ENCODE measurements at places on chromosomes 1 and 21.
A peak's percentile ranks its signal among the peaks of the same experiment; 100 is the strongest.

- DNase-seq, result no peak
Observed at GRCh38 chr1:8118031-8118451, 91.9 kb upstream of the ERRFI1 start.

DNA sequence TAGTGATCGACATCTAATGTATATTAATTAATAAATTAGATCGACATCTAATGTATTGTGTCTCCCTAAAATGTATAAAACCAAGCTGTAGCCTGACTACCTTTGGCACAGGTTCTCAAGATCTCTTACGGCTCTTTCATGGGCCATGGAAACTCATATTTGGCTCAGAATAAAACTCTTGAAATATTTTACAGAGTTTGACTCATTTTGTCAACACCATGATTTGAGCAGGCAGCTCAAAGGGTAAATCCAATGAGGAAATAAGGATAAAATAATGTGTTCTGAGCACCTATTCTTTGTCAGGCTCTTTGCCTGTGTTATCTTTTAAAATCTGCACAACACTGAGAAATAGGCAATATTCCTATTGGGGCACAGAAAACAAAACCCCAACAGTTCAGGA lies 223.4 kb upstream of the DUSP10 start:
- DNase-seq, result no peak

DNA sequence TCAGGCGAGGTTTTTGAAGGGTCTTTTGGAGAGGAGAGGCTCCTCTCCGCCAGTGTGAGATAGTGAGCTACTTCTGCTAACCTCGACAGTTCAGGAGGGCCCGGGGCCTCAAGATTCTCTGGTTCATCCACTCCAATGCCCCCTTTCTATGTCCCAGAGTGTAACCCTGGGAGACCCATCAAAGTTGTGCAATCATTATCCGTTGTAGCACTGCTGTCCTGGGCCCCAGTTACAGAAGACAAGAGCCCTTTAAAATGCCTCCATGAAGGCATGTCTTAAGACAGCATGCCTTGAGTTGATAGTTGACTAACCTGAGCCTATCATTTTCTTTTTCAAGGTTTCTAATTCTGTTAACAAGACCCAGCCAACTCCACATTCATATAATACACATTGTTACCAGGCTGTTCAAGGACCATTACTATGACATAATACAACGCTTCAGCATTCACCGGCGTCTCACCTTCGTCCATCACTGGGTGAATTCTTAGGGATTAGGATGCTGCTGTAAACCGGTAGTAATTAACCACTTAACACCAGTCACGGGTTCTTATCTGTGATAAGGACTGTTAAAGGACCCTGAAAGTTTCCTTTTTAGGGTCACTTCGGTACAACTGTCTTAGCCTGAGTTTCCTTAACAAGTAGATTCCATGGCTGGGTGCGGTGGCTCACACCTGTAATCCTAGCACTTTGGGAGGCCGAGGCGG lies 37.4 kb upstream of the CDC42BPA start:
- no peak for DNase-seq

DNA sequence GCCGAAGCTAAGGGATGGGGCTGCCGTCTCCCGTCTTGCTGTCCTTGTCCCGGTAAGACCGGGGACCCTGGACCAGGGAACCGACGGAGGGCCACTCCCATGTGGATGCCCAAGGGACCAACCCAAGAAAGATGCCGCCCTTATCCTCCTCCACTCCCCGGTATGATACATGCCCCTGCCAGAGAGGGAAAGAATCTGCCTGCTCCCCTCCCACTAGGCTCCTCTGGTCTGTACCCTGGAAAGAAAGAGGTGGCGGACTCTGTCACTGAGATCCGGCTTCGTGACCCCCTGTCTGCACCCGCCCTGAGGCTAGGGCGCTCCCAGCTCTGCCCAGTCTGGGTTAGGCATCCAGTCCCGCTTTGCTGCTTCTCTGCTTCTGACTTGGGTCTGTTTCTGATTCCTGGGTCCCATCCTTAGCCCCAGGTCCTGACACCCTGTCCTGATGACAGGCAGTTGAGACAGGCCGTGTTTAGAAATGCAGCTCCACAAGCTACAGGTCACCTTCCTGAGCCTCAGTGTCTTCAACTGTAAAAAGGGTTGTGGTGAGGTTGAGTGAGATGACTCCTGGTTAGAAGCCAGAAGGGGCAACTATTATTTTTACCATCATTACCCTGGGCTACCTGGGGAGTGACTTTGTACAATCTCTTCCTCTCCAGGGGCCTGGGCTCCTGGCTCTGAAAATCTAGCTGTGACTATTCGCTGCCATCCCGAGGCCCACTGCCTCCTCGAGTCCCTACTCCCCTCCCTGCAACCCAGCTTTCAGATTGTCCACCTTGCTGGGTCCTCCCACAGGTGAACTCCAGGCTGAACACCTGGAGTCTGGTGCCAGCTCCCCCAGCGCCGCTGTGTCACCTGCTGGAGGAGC lies 3.7 kb downstream of the MATN1 start:
- no peak for DNase-seq

DNA sequence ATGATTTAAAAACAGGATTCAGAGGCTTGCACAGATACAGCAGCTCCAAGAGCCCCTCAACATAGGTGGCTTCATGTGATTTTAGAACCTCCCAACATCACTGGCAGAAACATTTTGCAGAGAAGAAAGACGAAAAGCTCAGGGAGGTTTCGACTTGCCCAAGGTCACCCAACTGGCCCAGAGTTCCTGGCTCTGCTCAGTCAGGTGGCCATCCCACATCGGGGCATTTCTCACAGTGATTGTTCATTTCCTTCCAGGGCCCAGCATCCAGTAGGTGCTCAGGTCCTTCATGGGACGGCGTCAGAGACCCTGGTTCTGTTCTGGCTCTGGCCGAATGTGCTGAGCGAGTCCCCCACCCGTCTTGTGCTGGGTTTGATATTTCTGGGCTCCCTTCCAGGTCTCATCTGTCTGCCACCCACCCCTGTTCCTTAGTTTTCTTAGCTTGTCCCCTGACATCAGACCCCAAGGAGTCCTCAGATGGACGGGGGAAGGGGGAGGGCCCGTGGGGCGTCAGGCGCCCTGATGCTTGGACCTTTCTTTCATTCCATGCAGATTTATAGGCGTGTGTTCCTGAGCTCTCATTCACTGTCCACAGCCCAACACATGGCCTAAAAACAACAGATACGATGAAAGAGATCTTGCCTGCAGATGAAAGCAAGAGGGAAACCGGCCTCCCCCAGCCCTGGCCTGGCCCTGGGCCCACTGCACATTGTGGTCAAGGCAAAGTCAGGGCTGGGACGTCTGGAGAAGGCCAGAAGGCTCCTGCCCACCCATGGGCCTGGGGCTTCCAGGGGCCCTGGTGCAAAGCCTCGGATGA lies 123.1 kb upstream of the ZBTB40 start:
- no peak for DNase-seq

DNA sequence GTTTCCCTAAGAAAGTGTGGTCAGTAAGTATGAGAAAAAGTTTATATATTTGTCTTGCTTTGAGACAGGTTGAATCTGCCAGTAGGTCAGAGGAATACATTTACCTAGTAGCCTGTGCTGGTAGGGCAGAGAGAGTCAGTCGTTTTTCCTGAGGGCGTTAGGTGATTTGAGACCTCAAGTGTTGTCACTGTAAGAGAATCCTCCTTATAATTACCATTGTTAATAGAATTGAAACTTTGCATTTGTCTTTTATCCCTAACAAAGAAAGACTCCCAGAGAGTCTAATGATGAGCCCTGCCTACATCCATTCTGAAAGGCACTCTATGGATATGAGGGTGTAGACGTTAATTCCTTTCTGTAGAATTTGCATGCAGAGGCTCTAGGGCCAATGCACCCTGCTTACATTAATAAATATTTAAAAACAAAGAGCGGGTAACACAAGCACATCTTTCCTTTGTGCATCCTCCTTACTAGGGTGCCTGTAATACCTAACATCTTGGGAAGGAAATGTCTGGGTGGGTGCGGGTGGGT lies 16.4 kb downstream of the PBX1 start:
- DNase-seq, result no peak

GRCh38 chr1:7380712-7381111 lies 390.4 kb upstream of the VAMP3 start:
- DNase-seq, result no peak

- DNase-seq, result no peak
Observed at GRCh38 chr1:25587290-25587689, 29.3 kb upstream of the MAN1C1 start.

GRCh38 chr1:179935909-179936496 lies 18.6 kb upstream of the CEP350 start:
- no peak for DNase-seq

DNA sequence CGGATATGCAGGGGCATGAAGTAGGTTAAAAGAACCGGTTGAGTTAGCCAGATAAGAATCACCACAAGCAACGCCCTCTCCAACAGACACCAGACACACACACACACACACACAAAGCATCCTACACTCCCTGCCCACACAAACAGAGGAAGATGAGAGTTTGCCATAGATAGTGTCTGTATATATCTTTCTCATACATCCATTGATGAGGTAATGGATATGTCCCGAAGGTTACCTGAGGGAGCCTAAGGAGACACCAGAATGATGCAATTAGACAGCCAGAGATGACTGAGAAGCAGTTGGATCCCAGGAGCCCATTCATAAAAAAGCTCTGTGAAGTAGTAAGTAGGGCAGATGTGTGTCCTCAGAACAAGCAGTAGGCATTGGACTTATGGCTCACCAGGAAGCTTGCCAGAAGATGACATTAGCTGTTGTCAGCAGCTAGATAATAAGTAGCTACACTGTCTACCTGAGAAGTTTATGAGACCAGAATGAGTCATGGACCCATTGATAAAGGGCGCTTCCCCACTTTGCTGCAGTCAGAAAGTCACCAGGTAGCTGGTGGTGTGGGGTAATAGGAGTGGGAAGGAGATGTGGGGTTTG lies 247.0 kb downstream of the KCNT2 start:
- no peak for DNase-seq

- DNase-seq, result peak; percentile 25
Observed at GRCh38 chr1:114152508-114153260, 985 bp downstream of the SYT6 start.

DNA sequence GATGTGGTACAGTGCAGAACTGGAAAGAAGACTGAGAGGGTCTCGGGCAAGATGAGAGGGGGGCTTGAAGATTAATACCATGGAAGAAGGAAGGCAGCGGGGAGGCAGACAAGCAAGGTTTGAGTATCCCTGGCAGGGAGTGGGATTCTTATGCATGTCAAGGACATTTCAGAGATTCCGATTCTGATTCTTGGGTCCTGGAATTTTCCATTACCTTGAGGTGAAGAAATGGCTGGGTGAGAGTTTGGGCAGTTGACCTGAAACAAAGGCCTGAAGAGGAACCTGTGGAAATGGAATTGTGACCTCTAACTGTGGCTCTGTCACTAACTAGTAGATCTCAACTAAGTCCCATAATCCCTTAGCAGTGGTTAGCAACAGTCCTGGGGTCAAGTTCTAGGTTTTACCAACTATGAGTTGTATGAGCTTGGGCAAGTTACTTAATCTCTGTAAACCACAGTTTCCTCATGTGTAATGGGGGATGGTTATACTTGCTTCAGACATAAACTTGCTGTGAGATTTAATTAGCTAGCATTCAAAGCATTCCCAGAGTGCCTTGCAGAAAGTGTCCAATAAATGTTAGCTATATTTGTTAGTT lies 8.6 kb upstream of the ACTN2 start:
- peak; percentile 75 for DNase-seq

DNA sequence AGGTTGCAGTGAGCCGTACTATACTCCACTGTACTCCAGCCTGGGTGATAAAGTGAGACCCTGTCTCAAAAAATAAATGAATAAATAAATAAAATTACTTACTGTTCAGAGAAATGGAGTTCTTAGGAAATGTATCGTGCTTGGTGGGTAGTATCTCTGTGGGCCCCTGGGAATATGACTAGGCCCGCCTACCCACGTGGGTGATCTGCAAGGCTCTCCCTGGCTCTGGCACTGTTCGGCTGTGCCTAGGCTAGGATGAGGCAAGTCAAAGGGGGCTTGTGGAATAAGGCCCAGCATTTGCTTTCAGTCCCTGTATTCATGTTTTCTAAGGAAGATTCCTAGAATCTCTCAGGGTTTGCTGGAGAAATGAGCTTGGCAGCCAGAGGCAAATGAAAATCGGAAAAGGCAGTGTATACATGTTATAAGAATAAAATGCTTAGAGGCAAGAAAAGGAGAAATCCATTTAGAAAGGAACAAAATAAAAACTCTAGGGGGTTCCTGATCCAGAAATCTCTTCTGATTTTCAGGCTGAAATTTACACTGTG lies 4.5 kb upstream of the CSRP1 start:
- DNase-seq, result no peak

DNA sequence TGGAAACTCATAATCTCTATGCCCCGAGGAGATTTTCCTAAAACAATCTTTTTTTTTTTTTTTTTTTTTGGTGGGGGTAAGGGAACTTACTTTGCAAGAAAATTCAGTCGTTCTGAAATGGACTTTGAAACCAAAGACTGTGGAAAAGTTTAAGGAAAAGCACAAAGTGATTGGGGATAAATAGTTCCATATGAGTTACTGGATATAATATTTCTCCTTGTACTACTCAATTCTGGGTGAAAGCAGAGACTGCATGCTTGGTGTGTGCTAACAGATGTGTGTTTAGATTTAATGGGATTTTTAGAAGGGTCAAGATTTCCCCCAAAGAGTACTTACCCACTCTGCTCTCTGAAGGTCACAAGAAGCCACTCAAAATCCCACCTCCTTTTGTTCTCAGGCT lies 204.9 kb upstream of the USP24 start:
- no peak for DNase-seq

DNA sequence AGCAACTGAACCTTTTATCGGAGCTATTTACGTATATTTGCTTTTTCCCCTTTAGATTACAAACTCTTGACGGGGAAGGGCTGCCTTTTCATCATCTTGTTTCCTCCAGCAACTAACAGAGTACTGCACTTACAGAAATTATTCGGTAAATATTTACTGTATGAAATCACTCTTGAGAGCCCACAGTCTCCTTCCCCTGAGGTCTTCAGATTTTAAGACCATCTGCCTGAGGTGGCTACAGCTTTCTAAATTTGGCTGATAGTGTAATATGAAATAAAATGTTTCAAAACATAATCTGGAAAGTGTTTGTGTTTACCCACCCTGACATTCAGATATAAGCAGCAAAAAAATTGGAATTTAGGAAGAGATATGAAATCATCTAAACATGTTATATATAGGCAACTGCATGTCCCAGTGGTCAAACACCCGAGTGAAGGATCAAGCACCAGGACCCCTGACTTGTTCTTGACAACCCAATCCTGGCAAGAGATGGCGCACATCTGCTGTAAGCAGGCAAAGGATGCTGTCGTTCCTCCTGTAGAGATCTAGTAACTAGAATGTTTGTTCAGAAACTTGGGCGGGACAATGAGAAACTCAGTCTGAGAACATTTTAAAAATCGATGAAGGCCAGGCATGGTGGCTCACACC lies 60.9 kb downstream of the SIPA1L2 start:
- DNase-seq, result no peak

DNA sequence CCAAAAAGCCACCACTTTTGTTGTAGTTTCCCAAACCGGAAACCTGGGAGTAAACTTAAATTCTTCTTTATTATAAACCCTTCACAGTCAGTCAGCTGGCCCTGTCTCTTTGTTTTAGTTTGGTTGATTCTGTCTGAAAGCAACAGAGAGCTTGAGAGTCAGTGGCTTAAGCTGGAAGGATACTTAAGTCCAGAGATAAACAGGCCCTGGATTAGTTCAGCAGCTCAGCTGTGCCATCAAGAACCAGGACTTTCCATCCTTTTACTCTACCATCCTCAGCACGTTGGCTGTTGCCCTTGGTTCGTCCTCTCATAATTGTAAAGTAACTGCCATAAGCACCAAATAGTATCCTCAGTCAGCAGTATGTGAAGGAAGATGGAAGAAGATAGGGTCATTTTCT lies 4.5 kb downstream of the DESI2 start:
- DNase-seq, result no peak
